ENCODE measurements at places on chromosomes 6 and 20.

DNA sequence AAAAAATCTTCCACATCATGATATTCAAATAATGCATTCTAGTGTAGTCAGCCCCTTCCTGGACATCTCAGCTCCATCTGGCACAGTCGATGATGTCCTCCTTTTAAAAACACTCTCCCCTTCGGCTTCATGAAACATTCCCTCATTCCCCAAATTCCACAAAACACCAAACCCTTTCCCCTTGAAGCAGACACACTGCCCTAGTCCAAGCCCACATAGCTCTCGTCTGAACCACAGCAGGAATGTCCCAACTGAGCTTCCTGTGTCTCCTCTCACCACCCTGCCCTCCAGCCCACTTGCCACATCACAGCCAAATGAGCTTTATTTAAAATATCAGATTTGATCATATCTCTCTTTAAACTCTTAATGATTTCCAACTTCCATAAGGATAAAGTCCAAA, 106.4 kb upstream of the CARMIL1 start:
- DNase-seq = no peak

- no peak for DNase-seq
These were observed 46.2 kb downstream of the RPP40 start for GRCh38 chr6:4957521-4958231.

DNA sequence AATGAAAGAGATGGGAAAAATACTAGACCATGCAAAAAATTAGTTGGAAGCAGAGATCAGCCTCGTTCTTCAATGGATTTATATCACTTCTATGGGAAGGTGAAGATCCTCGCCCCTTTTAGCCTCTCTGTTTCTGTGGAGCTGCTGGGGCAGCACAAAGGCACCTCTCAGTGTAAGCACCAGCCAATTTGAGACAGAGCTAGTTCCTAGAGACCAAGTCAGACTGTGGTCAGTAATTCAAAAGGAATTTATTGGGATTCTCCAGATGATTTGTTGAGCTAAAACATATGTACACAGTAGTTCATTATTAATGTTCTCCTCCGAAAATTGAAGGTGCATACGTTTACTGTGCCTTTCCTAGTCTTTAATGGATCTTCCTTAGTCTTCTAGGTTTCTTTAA, 42.4 kb downstream of the SCGN start:
- DNase-seq = no peak

- no peak for DNase-seq
These were observed 73.3 kb downstream of the ADGRG6 start for GRCh38 chr6:142374965-142375733.

DNA sequence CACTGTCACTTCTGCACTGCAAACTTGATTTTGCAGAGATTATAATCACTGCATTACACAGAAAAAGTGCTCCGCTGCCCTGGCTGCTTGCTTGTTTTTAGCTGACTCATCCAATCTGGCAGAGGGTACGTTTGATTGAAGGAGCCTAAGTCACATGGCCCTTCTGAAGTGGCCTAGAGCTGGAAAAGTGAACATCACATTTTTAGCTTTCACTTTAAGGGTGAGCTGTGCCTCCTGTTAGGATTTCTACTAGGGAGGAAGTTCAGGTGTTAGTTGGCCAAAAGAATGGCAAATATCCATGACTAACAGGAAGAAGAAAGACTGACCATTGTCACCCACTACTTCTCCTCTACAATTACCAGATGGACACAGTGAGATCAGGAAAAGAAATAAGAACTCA, 889.1 kb upstream of the MAP3K7 start:
- no peak for DNase-seq

DNA sequence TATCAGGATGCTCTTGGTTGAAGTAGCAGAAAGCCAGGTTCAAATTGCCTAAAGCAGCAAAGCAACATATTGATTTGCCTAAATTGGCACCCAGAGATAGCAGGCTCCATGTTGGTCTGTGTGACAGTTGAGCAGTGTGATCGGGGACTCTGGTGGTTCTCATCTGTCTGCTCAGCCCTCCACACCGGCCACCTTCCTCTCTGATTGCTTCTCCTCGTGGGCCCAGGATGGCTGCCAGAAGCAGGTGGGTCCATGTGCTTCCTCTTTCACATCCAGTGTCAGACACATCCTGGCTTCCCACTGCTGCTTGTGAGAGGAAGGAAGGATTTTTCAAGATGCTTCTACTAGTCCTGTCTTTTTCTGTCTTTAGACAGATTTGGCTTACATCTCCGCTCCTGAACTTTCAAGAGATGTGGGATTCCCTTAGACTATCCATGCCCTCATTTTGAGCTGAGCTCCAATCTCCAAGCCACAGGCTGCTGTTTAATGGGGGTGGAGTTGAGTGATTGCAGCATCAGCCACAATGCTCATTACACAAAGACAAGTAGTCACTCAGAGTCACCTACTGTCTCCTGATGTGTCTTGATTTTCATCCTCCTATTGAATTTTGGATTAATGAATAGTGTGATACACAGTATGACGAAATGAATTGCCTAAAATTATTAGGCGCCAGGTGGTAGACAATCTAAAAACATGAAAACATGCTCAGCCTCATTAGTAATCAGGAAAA, 122.2 kb downstream of the ZDHHC14 start:
- no peak for DNase-seq

GRCh38 chr6:156410649-156411048, 366.5 kb upstream of the ARID1B start:
- DNase-seq = no peak

DNA sequence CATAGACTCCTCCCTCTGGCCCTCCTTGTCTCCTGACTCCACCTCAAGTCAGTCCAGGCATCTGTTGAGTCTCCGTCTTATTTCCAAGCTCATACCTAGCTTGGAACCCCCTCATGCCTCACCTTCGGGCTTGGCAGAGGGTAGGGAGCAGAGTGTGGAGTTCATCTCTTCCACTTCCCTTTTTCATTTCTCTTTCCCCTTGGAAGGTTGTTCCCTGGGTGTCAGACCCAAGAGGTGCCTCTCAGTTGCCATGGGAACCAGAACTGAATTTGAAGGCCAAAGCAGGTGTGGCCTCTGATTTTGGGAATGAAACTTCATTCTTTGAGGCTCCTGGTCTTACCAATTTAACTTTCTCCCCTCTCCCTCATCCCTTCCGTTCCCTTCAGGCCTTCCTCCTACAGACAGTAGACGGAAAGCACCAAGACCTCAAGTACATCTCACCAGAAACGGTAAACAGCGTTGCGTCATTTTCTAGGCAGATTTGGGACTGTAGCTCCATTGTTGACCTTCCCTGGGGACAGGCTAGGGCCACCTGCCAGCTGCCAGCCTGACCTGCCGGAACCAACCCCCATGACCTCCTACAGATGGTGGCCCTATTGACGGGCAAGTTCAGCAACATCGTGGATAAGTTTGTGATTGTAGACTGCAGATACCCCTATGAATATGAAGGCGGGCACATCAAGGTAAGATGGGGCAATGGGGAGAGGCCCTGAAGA, 6.6 kb downstream of the CDC25B start:
- no peak for DNase-seq

- no peak for DNase-seq
These were observed 149.6 kb downstream of the BCAS1 start for GRCh38 chr20:53920647-53921245.

DNA sequence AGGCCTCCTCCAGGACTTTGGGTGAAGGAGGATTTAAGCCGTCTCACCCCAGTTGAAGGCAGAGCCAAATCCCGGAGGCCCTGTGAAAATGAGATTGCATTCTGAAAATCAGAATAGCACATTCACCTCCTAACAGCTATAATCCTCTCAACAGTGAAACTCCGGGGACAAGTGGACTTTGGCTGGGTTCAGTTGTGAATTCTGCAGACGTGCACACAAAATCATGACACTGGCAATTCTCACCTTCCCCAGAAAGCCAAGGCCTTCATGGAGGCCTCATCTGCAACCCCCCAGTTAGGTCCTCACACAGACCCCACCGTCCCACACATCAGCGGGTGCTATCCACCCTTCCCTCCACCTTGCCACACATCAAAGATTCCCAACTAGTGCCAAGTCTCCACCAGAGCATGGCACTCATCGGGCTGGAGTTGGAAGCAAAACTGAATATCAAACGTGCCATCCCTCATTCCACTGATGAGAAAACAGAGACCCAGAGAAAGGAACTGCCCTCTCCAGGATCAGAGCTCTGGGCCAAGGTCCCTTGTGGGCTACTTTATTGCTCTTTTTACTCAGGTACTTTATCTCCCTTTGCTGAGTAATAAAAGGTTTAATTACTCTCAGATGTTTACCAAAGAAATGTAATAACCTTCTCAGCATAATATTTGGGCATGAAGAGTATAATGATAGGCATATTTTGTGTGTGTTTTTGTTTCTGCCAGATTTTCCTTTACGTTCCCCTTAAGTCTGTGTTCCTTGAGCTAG, 4.8 kb upstream of the BTNL2 start:
- no peak for DNase-seq

- no peak for DNase-seq
These were observed 23.1 kb downstream of the LBP start for GRCh38 chr20:38369389-38369788.

DNA sequence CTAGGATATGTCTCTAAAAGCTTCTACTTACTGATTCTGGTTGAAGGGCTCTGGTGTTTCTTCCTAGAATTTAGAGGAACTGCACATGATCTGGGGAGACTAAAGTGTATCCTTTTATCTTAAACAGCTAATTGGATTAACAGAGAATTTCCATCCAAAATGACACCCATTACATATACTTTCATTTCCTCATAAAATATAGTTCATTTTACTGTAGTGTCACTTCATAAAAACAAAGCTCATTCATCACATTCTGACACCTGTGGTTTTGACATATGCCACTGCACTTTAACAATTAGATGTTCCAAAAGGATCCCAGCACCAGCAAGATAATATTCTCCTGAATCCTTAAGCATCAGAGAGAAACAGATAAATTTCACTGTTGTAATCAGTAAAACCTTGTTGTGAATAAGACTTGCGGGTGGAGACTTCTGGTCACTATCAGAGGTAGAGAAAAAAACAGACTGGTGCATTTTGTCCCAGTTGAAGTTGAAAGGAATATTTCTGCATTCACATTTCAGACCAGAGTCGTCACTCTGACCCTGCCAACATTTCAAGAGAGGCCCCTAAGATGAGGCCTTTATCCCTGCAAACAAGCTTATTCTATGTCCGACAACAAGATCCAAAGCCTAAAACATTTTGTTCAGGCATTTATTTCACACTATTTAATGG, 175.3 kb upstream of the BMP5 start:
- no peak for DNase-seq

- no peak for DNase-seq
These were observed 8.8 kb downstream of the ASIP start for GRCh38 chr20:34250005-34250404.

DNA sequence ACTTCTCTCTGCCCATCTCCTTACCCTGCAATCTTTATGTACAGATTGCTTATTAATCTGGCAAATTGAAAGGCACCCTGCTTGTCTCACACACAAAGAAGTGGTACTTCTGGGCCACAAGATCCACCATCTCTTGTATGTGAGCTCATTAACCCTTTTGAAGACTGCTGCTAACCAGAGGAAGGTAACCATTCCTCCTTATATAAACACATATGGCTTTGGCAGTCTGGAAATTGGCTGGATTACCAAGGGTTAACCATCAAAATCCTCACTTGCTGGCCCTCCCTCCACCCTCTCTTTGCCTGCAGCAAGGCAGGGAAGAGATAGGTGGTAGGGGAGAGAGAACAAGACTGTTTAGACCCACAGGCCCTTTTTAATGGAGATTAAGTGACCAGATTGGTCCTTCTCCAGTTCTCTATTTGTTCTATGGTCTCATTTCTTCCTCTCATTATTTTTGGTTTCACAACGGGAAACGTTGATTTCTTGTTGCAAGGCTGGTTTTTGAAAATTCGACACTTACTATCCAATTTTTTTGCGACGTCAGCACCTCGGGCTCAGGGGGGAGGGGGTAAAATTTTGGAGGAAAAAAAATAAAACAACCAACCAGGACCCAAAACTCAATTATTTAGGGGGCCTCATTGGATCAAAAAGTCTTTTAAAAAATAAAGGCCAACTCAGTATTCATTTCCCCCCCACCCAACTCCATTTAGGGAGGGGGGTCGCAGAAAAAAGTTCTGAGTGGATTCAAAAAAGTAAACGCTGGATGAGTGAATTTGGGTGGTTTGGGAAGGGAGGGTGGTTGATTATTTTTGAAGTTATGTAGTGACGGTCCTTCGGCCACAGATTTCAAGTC, 859 bp downstream of the PPP1R10 start:
- no peak for DNase-seq

- no peak for DNase-seq
These were observed 273.8 kb downstream of the SAMD5 start for GRCh38 chr6:147782302-147782701.

- no peak for DNase-seq
These were observed 87.8 kb downstream of the PLCB4 start for GRCh38 chr20:9156529-9157280.

- no peak for DNase-seq
These were observed 187.6 kb upstream of the QKI start for GRCh38 chr6:163226836-163227485.

- no peak for DNase-seq
These were observed 10.7 kb upstream of the KCNK15 start for GRCh38 chr20:44734938-44735337.

DNA sequence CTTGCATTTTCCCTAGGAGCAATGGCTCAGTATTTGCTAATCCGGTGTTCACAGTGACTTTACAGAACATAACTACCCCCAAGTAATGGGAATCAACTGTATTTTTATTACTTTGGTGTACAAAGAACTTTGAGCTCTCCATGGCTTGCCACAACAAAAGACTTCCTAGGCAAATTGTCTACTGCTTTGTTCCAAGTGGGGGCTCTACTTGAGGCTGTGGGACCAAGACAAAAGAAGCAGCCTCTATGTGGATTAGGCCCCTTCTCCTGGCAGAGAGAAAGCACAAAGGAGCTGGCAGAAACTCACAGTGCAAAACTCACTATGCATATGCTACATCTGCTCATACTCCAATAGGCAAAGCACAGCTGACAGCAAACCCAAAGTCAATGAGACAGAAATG, 853 bp downstream of the WFDC8 start:
- no peak for DNase-seq

- DNase-seq = no peak
These were observed 54.3 kb downstream of the SERAC1 start for GRCh38 chr6:158113802-158114201.

- DNase-seq = no peak
These were observed 739.7 kb upstream of the POU3F2 start for GRCh38 chr6:98094696-98095095.

DNA sequence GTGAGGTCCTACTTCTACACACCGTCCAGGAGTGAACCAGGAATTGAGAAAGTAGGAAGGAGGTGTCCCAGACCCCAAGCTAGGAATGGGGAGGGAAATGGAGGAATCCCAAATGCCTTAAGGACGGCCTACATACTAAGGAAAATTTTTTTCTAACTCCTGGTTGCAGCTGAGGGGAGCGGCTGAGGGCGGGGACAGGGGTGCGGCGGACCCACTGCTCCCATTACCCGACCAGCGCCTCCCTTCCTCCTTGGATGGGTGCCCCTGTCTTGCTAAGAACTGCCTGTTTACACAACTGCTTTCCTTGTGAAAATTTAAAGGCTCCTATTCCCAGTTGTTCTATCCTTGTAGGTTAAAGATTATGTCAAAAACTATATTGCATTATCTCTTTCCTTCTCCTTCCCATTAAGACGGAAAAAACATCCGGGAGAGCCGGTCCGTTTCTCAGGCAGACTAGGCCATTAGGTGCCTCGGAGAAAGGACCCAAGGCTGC, 699 bp upstream of the HSPA1B start:
- DNase-seq = peak; percentile 90

- DNase-seq = no peak
These were observed 36.4 kb downstream of the EIF2S2 start for GRCh38 chr20:34075647-34076046.

- no peak for DNase-seq
These were observed 7.8 kb downstream of the CUL9 start for GRCh38 chr6:43189776-43190304.

All from left ventricle myocardium inferior (tissue), 1 donor.